Activated naive CD8-positive, alpha-beta T cell treated with anti-CD3 and anti-CD28 coated beads for 36 hours (primary cell): ENCODE measurements at places on chromosomes 11 and 22.

- no peak for DNase-seq
Observed at GRCh38 chr22:39379756-39380730, 19.5 kb upstream of the TAB1 start.

GRCh38 chr22:40588726-40589125 is 47.8 kb downstream of the MRTFA start:
- no peak for DNase-seq

- peak; percentile 38 for DNase-seq
Observed at GRCh38 chr11:64970731-64971151, 1.2 kb downstream of the MAJIN start.

DNA sequence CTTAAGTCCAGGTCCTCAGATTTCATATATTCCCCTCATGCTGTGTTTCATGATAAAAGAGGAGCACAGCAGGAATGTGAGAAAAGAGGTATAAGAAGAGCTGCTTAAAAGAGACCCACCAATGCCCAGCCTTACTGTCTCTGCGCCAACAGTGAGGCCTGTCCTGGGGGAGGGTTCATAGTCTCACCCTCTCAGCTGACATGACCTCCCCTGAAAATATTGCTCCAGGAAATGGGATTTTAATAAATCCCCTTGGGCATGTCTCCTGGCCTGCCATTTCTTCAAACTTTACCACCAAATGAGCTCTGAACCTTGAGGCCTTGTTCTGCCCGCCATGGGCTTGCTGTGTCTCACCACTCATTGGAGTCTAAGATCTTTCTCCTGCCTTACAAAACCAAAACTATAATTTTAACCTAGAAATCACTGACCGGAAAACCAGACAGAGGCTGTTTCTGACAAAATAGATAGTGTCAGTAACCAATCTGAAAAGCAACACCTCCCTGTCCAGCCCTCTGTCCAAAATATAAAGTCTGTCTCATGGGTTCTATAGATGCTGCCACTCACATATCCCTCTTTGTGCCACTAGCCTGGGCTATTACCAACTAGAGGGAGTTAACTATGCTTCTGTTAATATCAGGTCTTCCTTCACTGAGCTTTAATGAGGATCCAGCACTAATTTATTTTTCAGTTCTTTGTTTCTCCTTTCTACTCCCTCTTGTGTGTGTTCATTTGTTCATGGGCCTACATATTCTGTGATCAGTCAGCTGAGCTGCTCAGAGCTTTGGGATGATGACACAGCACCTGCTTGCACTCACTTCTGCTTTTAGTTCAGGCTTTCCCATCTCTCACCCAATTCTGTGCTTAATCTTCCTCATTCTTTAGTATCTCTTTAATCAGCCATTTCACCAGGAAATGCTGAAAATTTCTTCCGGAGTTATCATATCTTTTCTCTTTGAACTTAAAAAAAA is at the start of gene OR2AG2:
OR2AG2 (minus strand) TSS at position 51 of the 968 bp plus-strand sequence. CDS start 3,019 bp downstream, outside the sequence.
- DNase-seq: no peak

GRCh38 chr22:26770624-26771023 is 113.2 kb downstream of the MIAT start:
- no peak for DNase-seq

DNA sequence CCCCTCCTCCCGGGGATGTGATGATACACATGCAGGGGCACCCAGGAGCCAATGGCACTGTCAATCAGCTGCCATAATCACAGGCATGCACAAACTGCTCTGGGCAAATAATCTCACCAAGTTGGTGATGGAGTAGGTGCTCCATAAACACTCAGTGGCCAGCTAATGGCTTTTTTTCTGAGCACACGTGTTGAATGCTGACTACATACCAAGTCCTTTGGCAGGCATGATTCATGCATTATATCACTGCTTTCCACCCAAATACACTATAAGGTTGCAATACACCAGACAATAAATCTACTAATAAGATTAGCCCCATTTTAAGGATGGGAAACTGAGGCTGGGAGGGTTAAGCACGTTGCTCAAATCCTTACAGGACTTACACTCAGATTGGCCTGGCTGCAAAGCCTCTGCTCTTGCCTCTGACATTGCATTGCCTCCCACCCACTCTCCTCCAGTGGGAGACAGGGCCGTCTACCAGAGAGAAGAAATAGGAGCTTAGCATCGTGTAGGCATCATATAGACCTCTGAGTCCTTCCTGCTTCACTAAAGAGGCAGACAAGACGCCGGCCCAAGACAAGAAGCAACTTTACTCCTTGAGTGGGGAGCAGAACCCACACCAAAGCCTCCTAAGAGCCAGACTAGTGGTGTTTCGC is 32.7 kb upstream of the ACCSL start:
- DNase-seq: no peak

GRCh38 chr11:10581481-10582019 is 13.1 kb upstream of the LYVE1 start:
- DNase-seq: no peak

- DNase-seq: no peak
Observed at GRCh38 chr11:47271961-47272661, 2.2 kb downstream of the MADD start.

GRCh38 chr22:25021976-25022711 is 69.6 kb downstream of the KIAA1671 start:
- DNase-seq: no peak

DNA sequence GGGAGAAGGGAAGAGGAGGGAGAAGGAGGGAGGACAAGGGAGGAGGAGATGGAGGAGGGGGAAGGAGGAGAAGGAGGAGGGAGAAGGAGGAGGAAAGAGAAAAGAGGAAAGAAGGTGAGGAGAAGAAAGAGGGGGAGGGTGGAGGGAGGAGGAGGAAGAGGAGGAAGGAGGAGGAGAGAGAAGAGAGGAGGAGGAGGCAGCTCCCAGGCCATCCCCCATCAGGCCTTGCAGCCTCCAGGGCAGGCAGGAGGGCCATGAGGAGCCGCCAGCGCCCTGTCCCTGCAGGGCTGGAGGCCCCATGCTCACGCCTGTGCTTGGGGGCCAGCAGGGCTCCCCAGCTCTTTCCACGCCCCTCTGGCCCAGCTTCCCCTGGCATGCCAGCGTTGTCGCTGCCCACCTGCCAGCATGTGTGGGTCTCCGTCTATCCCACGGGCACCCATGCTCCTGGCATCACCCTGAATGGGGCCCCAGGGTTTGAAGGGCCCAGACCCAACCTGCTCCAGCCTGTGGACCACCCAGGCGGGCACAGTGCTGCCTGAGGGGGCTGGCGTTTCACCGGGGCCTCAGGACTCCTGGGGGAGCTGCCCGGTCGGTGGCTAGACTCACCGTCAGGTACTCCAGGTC is 5.2 kb downstream of the TSPAN32 start:
- no peak for DNase-seq

DNA sequence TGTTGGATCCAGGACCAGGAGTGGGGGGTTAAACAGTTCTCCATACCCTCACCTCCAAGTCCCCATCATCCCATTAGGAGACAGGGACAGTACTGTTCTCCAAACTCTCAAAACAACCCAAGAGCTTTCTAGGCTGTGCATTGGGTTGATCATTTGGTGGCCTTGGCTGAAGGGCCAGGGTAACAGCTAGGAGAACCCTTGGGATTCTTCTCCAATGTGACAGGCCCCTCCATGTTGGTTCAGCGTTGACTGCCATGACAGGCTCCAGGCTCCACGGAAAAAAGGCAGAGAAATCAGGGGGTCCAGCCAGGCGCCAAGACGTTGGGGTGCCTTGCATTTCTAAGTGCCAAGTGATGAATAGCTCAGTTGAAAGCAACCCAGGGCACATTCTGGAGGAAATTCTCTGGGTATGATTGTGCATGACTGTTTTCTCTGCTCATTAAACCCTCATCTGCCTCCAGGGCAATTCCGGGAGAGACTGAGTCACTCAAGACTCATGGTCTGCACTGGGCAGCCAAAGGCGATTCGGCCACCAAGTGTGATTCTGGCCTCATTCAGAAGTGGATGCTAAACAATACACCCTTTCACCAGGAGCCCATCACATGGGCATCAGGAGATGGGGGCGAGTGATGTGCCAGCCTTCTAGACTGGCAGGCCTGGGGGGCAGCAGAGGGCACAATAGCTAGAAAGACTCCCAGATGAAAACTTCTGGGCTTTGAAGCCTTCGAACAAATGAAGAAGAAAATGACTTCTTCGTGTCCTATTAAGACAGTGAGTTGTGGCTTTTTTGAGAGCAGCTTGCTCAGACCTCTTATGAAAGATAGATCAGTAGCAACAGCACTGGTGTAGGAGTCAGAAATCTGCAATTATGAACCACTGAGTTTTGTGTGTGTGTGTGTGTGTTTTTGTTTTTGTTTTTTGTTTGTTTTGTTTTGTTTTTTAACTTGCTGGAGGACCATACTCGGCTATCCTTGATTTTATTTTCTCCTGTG is 27.7 kb downstream of the CD44 start:
- peak; percentile 34 for DNase-seq

- no peak for DNase-seq
Observed at GRCh38 chr11:69310351-69310750, 16.4 kb downstream of the MYEOV start.

DNA sequence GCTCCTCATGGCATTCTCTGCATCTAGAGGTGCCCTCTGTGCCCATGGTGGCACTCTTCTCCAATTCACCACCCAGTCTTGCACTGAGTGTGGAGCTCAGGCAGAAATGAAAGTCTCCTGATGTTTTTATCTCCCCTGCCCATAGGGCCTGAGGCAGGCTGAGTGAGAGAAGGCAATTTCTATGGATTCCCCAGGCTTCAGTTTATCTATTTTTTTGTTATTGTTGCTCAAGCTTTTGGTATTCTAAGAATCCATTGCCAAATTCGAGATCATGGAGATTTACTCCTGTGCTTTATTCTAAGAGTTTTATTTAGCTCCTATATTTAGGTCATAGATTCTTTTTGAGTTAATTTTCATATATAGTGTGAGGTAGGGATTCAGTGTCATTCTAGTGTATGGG is 40.7 kb downstream of the TSPAN18 start:
- DNase-seq: no peak

- no peak for DNase-seq
Observed at GRCh38 chr11:22677153-22677903, 10.9 kb downstream of the GAS2 start.

DNA sequence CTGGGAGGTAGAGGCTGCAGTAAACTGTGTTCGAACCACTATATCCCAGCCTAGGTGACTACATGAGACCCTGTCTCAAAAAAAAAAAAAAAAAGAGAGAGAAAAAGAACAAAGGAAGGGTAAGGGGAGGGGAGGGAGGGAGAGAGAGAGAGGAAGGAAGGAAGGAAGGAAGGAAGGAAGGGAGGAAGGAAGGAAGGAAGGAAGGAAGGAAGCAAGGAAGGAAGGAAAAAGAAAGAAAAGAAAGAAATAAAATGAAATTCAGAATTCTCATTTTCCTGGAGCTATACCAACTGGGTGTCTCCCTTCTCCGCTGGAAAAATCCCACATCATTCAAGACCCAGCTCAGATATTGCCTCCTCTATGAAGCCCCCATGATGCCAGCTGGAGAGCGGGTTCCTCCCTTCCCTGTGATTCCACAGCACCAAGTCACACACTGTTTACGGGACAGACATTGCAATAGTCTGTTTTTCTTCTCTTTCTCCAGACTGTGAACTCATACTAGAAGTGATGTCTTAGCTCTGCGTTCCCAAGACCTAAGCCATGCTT is 3.0 kb upstream of the PPFIA1 start:
- no peak for DNase-seq

DNA sequence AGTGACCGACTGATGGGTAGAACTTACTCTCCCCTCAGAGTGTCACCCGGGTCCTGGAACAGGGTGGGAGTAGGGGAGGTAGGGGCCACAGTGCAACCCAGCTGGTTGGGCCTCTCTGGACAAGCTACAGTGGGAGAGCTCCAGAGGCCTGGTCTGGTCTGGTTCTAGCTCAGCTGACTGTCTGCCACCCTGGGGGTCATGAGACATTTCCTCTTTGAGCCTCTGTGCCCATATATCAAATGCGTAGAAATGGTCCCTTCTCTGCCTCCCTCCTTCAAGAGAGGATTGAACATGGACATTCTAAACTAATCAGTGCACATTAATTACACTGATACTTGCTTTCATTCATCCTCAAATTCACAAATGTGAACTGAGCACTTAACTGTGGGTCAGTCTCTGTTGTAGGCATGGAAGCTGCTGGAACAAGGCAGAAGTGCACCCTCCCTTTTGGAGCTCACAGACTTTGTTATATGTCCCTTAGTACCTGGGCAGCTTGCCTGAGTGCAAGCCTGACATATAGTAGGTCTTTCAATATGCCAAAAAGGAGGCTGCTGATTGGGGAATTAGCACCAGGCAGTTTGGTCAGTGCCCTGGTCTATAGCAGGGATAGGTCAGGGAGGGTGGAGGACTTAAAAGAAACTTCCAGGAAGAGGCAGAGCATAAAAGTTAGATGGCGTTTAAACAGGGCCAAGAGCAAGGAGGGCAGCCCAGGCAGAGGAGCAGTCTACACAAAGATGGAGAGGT is 25.7 kb downstream of the ARHGEF17 start:
- no peak for DNase-seq

DNA sequence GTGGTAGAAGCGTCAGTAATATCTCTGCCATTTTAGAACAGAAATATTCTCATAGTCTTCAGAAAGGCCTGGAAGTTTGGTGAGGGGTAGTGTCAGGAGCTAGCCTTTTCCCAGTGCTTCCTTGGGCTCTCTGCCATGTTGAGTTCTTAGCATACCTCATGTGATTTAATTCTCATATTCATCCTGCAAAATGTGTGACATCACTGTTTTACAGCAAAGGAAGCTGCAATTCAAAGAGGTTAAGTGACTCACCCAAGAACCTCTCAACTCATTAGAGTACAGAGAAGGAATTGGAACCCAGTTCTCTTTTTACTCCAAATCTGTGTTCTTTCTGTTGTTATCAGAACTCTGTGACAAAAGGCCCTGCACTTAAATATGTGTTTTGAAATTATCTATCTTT is 72.1 kb downstream of the RNF169 start:
- DNase-seq: no peak

GRCh38 chr11:33329705-33330329 is 72.6 kb downstream of the HIPK3 start:
- peak; percentile 9 for DNase-seq

- DNase-seq: no peak
Observed at GRCh38 chr11:33543823-33544222, 156.8 kb downstream of the C11orf91 start.

DNA sequence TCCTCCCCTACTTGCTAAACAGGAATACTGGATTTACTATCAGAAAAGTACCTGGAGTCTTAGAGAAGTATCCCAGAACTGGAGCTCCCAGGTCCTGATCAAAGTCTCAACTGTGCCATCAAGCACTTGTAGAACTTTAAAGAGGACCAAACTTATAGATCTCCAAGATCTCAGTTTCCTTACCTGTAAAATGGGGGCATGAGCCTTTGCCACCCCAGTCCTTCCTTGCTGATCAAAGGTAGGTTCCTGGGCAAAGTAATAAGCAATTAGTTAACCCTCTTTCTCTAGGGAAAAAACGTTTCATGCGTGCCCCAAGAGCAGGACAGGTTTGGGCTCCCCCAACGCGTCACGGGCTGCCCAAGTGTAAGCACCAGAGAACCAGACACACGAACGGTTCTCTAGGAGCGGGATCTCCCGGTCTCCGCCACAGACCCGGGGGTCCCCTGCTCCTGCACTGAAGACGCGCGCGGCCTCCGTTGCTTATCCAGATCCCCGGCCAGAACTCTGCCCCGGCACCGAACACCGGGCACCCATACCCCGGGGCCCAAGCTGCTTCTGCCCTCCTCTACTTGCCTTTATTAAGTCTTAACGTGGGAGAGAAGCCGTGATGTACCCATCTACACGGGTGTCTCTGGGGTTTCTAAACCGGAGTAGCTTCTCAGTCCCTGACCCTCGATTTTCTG is 505 bp downstream of the ZNF214 start:
- DNase-seq: no peak
